Liver (tissue), 10 donors: ENCODE measurements at places on chromosomes 13 and 19.

DNA sequence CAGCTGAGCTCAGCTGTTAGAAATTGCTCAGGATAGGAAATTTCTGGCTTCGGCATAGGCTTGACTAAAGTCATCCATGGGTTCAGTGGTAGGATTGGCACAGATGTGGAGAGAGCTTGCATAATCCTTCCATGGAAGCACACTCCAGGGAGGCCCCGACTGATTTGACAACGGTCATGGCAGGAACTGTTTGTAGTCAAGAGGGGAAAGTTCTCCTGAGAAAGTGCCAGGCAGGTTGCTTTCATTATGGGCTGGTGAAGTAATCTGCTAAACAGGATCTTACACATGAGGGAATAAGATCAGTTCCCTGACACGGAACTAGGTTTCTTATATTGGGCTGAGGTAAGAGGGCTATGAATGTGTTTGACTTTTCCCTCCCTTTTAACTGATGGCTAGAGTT lies 120.1 kb downstream of the RGCC start:
- DNase-seq = no peak
- H3K4me1 ChIP-seq = peaks cover 14% of the 10 kb centered on the region
- H3K27ac ChIP-seq = peak overlapping the region; percentile 74
- H3K36me3 ChIP-seq = no peaks in the 10 kb centered on the region
- H3K4me3 ChIP-seq = no peak overlapping the region
- H3K27me3 ChIP-seq = no peaks in the 10 kb centered on the region

- DNase-seq = no peak
- H3K36me3 ChIP-seq = no peaks in the 10 kb centered on the region
- no peak overlapping the region for H3K4me3 ChIP-seq
- peaks cover 37% of the 10 kb centered on the region for H3K27me3 ChIP-seq
Observed at GRCh38 chr13:27791146-27791900, 960 bp upstream of the GSX1 start.

GRCh38 chr13:107332188-107332587 lies 764.3 kb upstream of the ARGLU1 start:
- H3K4me1 ChIP-seq = no peaks in the 10 kb centered on the region
- H3K27me3 ChIP-seq = no peaks in the 10 kb centered on the region
- H3K27ac ChIP-seq = no peak overlapping the region

- no peak for DNase-seq
- no peaks in the 10 kb centered on the region for H3K36me3 ChIP-seq
- no peak overlapping the region for H3K4me3 ChIP-seq
- H3K4me1 ChIP-seq = peaks cover 10% of the 10 kb centered on the region
Observed at GRCh38 chr13:95745752-95746151, 68.8 kb downstream of the DNAJC3 start.

- H3K4me1 ChIP-seq = no peaks in the 10 kb centered on the region
- H3K27me3 ChIP-seq = no peaks in the 10 kb centered on the region
- no peak for DNase-seq
- no peaks in the 10 kb centered on the region for H3K36me3 ChIP-seq
- no peak overlapping the region for H3K27ac ChIP-seq
- no peak overlapping the region for H3K4me3 ChIP-seq
Observed at GRCh38 chr13:91785431-91786119, 387.2 kb downstream of the GPC5 start.

GRCh38 chr13:86946734-86947133 lies 724.4 kb upstream of the SLITRK5 start:
- peaks cover 29% of the 10 kb centered on the region for H3K4me1 ChIP-seq
- DNase-seq = no peak
- peak overlapping the region; percentile 37 for H3K27ac ChIP-seq
- H3K4me3 ChIP-seq = no peak overlapping the region
- no peaks in the 10 kb centered on the region for H3K27me3 ChIP-seq

DNA sequence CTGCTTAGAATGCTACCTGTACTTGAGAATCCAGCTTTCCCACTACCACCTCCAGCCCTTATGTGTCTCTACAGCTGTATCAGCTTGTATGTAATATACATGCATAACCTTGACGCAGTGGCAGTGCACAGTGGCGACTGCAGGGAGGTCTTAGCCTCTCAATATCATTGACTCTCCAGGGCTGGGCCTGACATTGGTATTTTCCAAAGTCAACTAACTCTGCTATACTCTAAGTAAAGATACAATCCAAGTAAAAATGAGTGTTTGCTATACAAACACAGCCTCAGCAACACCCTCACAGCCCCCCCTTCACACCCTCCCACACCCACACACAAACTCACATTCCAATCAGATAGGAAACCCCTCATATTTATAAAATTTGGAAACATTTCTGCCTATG lies 6.7 kb upstream of the UBL3 start:
- no peaks in the 10 kb centered on the region for H3K4me1 ChIP-seq
- H3K36me3 ChIP-seq = no peaks in the 10 kb centered on the region
- no peak for DNase-seq
- H3K27me3 ChIP-seq = no peaks in the 10 kb centered on the region
- H3K4me3 ChIP-seq = no peak overlapping the region
- H3K27ac ChIP-seq = no peak overlapping the region

DNA sequence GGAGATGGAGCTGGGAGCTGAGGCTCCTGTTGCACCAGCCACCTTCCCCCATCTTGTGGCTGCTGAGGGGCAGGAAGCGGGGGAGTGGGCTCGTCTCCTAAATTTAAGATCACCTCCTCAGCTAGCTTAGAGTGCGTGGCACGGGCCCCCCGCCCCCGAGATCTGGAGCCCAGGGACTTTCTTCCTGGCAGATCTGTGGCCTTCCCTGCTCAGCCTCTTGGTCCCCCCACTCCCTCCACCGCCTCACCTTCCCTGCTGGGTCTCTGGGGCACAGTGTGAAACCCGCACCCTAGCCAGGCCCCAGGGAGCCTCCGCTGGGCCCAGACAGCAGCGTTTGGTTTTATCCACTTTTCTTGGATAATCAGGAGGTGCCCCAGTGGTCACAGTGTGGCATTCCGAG lies 35.9 kb downstream of the MAU2 start:
- no peak for DNase-seq
- H3K4me3 ChIP-seq = no peak overlapping the region
- peaks cover 41% of the 10 kb centered on the region for H3K36me3 ChIP-seq
- H3K27me3 ChIP-seq = no peaks in the 10 kb centered on the region
